ENCODE measurements at places on chromosomes 3 and 15.
A peak's percentile ranks its signal among the peaks of the same experiment; 100 is the strongest.

DNA sequence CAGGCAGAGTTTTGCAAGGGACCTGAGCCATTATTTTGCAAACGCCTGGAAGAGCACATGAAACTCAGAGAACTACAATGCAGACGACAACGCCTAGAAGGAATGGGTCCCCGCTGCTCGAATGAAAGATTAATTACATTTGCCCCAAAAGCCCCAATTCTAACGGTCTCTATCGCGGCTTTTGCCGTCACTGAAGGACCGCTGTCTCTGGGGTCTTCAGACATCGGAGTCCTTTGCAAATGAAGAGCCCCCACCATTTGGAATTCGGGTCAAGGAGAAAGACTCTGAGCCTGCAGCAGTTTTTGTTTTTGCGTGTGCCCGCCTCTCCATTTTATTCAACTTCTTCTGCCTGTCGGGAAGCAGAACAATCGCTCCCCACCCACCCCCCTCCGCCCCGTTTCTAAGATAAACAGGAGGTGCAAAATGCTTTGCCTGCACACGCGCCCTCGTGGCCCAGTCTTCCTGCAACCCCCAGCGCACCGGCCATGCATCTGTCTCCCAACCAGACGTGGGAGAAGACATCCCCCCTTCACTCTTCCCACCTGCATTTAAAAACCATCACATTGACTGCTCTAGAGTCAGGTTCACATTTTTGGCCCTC, 13.5 kb downstream of the SOX2 start:
- DNase-seq = no peak
- peaks cover 23% of the 10 kb centered on the region for H3K4me1 ChIP-seq
- no peak overlapping the region for H3K4me3 ChIP-seq
- H3K27ac ChIP-seq = no peak overlapping the region

- no peak overlapping the region for H3K4me3 ChIP-seq
- no peaks in the 10 kb centered on the region for H3K27me3 ChIP-seq
- DNase-seq = peak; percentile 50
- peaks cover 24% of the 10 kb centered on the region for H3K36me3 ChIP-seq
Observed at GRCh38 chr3:38371541-38372213, 25.1 kb downstream of the XYLB start.

DNA sequence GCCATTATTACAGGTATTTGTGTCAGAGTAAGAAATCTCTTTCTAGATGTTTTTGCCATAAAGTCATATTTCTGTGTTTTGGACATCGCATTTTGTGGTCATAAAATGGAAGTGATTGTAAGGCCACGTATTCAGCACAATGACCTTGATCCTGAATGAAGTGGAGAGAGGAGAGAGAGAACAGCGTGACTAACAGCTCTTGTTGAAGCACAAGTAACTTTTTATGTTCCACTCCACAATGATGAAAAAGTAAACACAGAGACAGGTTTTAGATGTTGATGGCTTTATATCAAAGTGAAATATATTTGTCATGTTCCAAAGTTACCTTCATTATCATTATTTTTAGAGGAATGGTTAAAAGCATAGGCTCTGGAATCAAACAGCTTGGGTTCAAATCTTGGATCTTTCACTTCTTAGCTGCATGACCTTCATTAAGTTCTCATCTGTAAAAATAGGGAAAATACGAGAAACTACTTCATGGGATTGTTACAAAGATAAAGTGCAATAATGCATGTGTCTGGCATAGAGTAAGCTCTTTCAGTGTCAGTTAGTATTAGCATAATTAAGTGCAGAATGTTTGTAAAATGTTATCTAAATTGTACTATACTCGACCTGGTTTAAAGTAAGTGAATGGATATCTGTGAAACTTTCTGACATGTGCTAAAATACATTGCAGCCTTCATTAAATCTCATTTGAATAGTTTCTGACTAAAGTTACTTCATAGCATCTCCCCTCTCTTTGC, 341.5 kb upstream of the DNAJC19 start:
- no peaks in the 10 kb centered on the region for H3K36me3 ChIP-seq
- DNase-seq = no peak
- no peaks in the 10 kb centered on the region for H3K27me3 ChIP-seq
- H3K4me3 ChIP-seq = no peak overlapping the region

GRCh38 chr15:49075881-49076280, 29.6 kb upstream of the SECISBP2L start:
- H3K27ac ChIP-seq = no peak overlapping the region
- H3K27me3 ChIP-seq = no peaks in the 10 kb centered on the region
- no peak for DNase-seq
- H3K36me3 ChIP-seq = no peaks in the 10 kb centered on the region
- no peak overlapping the region for H3K4me3 ChIP-seq

All from suprapubic skin (tissue), 4 donors.